ENCODE measurements at places on chromosomes 6 and 20.

DNA sequence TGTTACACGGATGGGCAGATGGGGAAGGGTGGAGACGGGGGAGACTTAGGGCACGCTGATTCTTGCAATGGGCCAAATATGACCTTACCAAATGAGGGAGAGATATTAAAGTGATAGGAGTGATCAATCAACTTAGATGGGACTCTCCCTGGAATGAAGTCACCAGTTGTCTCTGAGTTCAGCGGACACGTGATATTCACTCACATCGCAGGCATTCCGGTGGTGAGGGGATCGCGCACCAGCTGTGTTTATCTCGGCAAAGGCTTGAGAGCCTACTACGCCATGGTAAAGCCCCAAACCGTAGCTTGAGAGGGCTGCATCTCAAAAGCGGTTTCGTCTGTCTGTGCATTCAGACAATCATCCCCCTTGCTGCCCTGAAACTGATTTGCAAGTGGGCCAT is 5.5 kb downstream of the BMP7 start:
- no peaks in the 10 kb centered on the region for H3K36me3 ChIP-seq
- H3K27me3 ChIP-seq = peaks cover 88% of the 10 kb centered on the region
- no peak for DNase-seq
- H3K4me3 ChIP-seq = no peak overlapping the region

DNA sequence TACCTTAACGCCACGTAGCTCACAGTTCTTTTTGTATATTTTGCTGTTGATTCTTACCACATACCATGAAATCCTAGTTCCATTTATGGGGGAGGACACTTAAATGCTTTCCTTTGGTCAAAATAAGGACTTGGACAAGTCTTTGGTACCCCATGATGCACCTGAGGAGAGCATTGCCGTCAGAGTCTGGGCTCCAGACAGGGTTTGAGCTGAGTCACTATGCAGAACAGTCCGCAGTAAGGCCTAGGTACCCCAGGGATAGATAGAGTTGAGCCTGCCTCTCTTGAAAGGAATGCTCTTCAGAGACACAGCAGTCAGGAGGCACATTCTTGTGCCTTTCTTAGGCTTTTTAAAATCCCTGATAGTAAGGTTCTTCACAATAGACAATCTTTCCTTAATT is 6.0 kb downstream of the PARD6B start:
- H3K4me3 ChIP-seq = no peak overlapping the region
- no peak overlapping the region for H3K27ac ChIP-seq
- peak; percentile 17 for DNase-seq
- H3K36me3 ChIP-seq = no peaks in the 10 kb centered on the region
- H3K27me3 ChIP-seq = peaks cover 16% of the 10 kb centered on the region
- H3K4me1 ChIP-seq = peaks cover 11% of the 10 kb centered on the region

- DNase-seq = no peak
- no peaks in the 10 kb centered on the region for H3K36me3 ChIP-seq
- H3K27me3 ChIP-seq = no peaks in the 10 kb centered on the region
- H3K4me3 ChIP-seq = no peak overlapping the region
- H3K27ac ChIP-seq = no peak overlapping the region
These were observed 30.6 kb downstream of the SYTL3 start for GRCh38 chr6:158680481-158680880.

- DNase-seq = no peak
- H3K4me1 ChIP-seq = no peaks in the 10 kb centered on the region
- no peak overlapping the region for H3K4me3 ChIP-seq
- H3K36me3 ChIP-seq = no peaks in the 10 kb centered on the region
- H3K27ac ChIP-seq = no peak overlapping the region
These were observed 492.0 kb upstream of the MMS22L start for GRCh38 chr6:97775012-97775411.

GRCh38 chr20:40335437-40335836 is 353.6 kb downstream of the MAFB start:
- no peaks in the 10 kb centered on the region for H3K4me1 ChIP-seq
- no peak for DNase-seq
- H3K27ac ChIP-seq = no peak overlapping the region
- no peaks in the 10 kb centered on the region for H3K36me3 ChIP-seq
- peaks cover 66% of the 10 kb centered on the region for H3K27me3 ChIP-seq

DNA sequence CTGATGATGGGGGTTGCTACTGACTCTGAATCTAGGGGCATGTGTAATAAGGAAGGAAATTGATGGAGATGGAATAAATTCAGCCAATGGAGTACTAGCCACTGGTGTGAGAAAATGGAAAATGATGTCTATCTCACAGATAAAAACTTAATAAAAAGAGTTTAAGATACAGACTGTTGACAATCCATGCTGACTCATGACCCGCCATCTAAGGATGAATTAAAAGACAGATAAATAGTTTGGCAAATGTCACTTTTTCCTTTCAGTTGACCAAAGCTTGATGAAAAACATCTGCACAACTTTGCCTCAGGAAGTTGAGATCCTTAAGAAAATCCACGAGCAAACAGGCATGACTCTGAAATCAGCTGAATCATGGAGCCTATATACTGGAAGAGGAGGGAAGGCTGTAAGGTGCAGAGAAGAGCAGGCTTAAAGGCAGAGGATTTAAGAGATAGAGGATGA is 82.6 kb upstream of the BMP5 start:
- no peaks in the 10 kb centered on the region for H3K27me3 ChIP-seq
- no peak overlapping the region for H3K27ac ChIP-seq
- H3K4me3 ChIP-seq = no peak overlapping the region
- no peaks in the 10 kb centered on the region for H3K36me3 ChIP-seq

GRCh38 chr6:52139985-52140680 is 46.0 kb upstream of the IL17A start:
- peaks cover 44% of the 10 kb centered on the region for H3K27me3 ChIP-seq
- DNase-seq = no peak
- no peaks in the 10 kb centered on the region for H3K4me1 ChIP-seq
- H3K27ac ChIP-seq = no peak overlapping the region
- H3K36me3 ChIP-seq = no peaks in the 10 kb centered on the region

- H3K27me3 ChIP-seq = no peaks in the 10 kb centered on the region
- DNase-seq = no peak
- H3K4me3 ChIP-seq = no peak overlapping the region
- peaks cover 6% of the 10 kb centered on the region for H3K4me1 ChIP-seq
- no peak overlapping the region for H3K27ac ChIP-seq
These were observed 384.5 kb upstream of the HSF2 start for GRCh38 chr6:122014961-122015360.

DNA sequence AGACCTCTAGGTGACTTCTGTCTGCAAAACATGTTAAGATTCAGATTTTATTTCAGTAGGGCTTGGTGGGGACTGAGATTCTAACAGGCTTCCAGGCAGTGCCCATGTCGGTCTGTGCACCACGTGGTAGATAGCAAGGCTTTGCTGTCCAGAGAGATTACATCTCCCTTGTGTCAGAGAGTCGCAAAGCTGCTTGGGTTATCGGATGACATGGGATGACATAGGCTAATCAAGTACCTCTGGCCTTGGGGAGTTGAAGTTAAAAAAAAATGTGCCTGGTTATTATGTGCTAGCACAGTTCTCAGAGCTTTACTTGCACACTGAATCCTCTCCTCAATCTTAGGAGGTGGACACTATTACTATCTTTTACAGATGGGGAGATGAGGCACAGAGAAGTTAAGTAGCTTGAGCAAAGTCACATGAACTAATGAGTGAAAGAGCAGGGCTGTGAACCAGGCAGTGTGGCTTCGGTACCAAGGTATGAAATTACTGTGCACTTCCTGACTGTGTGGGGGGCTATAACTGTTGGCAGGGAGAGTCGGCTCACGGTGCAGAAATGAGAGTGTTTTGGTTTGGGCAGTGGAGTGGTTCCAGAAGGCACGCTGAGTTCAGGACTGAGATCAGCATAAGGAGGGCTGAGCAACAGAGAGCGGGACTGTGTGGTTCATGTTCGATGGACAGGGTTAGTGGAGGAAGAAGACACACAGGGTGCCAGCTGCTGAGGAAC is 41.1 kb downstream of the FARS2 start:
- no peak for DNase-seq
- H3K27ac ChIP-seq = no peak overlapping the region
- H3K36me3 ChIP-seq = peaks cover 2% of the 10 kb centered on the region
- H3K4me1 ChIP-seq = no peaks in the 10 kb centered on the region

- DNase-seq = no peak
- no peak overlapping the region for H3K27ac ChIP-seq
- no peaks in the 10 kb centered on the region for H3K4me1 ChIP-seq
- H3K4me3 ChIP-seq = no peak overlapping the region
- H3K27me3 ChIP-seq = no peaks in the 10 kb centered on the region
- H3K36me3 ChIP-seq = no peaks in the 10 kb centered on the region
These were observed 30.6 kb downstream of the EFCAB8 start for GRCh38 chr20:32889281-32889680.

GRCh38 chr6:138685257-138685656 is 88.3 kb upstream of the CCDC28A start:
- no peaks in the 10 kb centered on the region for H3K27me3 ChIP-seq
- no peaks in the 10 kb centered on the region for H3K36me3 ChIP-seq
- peaks cover 15% of the 10 kb centered on the region for H3K4me1 ChIP-seq
- H3K4me3 ChIP-seq = no peak overlapping the region

DNA sequence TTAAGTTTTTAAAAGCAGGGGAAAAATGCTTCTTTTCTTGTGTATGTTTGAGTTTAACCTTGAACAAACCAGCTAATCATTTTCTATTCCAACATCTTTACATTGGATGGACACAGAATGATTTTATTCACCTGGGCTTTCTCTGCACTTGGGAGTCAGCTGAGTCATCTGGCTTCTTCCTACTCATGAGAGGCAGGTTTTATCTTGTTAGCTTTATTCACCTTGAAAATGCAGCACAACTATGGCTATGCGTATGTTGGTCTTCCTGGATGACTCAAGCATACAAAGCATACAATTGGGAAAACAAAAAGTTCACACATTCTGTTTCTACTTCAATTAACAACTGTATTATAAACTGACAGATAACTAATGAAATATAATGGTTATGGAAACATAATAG is 737.7 kb downstream of the FRK start:
- no peak overlapping the region for H3K4me3 ChIP-seq
- no peaks in the 10 kb centered on the region for H3K27me3 ChIP-seq
- no peak overlapping the region for H3K27ac ChIP-seq

GRCh38 chr6:46684771-46685170 is 2.9 kb upstream of the TDRD6 start:
- H3K4me3 ChIP-seq = no peak overlapping the region
- DNase-seq = no peak
- H3K27me3 ChIP-seq = no peaks in the 10 kb centered on the region
- H3K4me1 ChIP-seq = peaks cover 3% of the 10 kb centered on the region
- no peak overlapping the region for H3K27ac ChIP-seq

GRCh38 chr6:83292900-83293843 is 100.0 kb downstream of the RWDD2A start:
- H3K27ac ChIP-seq = no peak overlapping the region
- peaks cover 2% of the 10 kb centered on the region for H3K4me1 ChIP-seq
- no peaks in the 10 kb centered on the region for H3K27me3 ChIP-seq
- peaks cover 18% of the 10 kb centered on the region for H3K36me3 ChIP-seq

DNA sequence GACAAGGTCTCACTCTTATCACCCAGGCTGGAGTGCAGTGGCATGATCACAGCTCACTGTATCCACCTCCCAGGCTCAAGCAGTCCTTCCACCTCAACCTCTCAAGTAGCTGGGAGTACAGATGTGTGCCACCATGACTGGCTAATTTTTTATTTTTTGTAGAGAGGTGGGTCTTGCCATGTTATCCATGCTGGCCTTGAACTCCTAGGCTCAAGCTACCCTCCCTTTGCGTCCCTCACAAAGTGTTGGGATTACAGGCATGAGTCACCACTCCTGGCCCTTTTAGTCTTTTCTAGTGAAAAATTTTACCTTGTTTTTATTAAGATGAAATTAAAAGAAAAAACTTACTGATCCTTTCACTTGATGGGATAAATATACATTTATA is 17.2 kb downstream of the CDC5L start:
- peaks cover 62% of the 10 kb centered on the region for H3K36me3 ChIP-seq
- H3K4me3 ChIP-seq = no peak overlapping the region
- no peaks in the 10 kb centered on the region for H3K27me3 ChIP-seq

DNA sequence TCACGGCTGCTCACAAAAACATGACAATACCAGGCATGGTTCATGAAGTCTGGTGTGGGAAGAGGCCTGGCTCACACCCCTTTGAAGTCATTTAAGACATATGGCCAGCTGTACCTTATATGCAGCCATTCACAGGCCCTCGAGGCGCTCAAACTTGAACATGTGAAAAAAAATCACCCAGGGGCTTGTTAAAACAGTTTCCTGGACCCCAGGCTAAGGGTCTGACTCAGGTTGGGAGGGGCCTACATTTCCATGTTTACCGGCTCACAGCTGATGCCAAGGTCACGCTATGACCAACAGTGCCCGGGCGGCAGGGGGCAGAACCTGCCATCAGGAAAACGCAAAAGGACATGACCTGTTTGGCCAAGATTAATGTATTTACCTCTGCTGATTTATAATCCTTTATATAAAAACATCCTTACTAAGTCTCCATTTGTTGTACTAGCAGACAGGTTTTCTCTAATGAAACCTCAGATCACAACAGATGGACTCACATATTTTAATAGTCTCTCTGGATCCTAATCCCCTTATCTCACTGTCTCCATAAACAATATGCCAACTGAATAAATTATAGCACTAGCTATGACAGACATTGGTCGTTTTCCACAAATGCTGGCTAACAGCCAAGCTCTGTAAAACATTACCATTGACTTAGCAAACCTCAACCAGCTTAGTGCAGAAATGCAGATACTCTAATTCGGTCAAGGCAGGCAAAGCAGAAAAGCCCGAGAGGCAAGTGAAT is 19.9 kb downstream of the EZR start:
- no peaks in the 10 kb centered on the region for H3K27me3 ChIP-seq
- no peak for DNase-seq
- H3K4me3 ChIP-seq = no peak overlapping the region

- no peak for DNase-seq
- no peak overlapping the region for H3K4me3 ChIP-seq
- no peaks in the 10 kb centered on the region for H3K36me3 ChIP-seq
These were observed 10.6 kb downstream of the TAAR1 start for GRCh38 chr6:132648356-132648755.

GRCh38 chr6:26232306-26232939 is 132.6 kb upstream of the BTN3A2 start:
- H3K36me3 ChIP-seq = no peaks in the 10 kb centered on the region
- H3K4me1 ChIP-seq = peaks cover 22% of the 10 kb centered on the region
- DNase-seq = no peak
- no peaks in the 10 kb centered on the region for H3K27me3 ChIP-seq
- no peak overlapping the region for H3K27ac ChIP-seq

GRCh38 chr6:119547024-119547423 is 197.5 kb upstream of the MAN1A1 start:
- no peak overlapping the region for H3K27ac ChIP-seq
- peaks cover 32% of the 10 kb centered on the region for H3K27me3 ChIP-seq
- no peak overlapping the region for H3K4me3 ChIP-seq
- peaks cover under 1% of the 10 kb centered on the region for H3K4me1 ChIP-seq

DNA sequence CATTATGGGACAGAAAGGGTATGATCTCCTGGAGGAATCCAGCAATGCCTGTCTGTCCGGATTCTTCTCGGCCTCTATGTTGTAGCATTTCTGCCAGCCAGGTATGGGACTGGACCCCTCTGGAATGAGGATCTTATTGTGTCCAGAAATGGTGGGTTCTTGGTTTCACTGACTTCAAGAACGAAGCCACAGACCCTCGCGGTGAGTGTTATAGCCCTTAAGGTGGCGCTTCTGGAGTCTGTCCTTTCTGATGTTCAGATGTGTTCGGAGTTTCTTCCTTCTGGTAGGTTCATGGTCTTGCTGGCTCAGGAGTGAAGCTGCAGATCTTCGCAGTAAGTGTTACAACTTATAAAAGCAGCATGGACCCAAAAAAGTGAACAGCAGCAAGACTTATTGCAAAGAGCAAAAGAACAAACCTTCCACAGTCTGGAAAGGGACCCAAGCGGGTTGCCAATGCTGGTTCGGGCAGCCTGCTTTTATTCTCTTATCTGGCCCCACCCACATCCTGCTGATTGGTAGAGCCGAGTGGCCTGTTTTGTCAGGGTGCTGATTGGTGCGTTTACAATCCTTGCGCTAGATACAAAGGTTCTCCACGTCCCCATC is 62.3 kb upstream of the IER3 start:
- no peak overlapping the region for H3K27ac ChIP-seq
- no peak overlapping the region for H3K4me3 ChIP-seq
- peaks cover 5% of the 10 kb centered on the region for H3K4me1 ChIP-seq
- no peak for DNase-seq
- H3K36me3 ChIP-seq = no peaks in the 10 kb centered on the region
- no peaks in the 10 kb centered on the region for H3K27me3 ChIP-seq
